ENCODE measurements at places on chromosomes 2 and 18.
A peak's percentile ranks its signal among the peaks of the same experiment; 100 is the strongest.

GRCh38 chr2:118848381-118849225 lies 1.2 kb upstream of the EN1 start:
- DNase-seq, result no peak

DNA sequence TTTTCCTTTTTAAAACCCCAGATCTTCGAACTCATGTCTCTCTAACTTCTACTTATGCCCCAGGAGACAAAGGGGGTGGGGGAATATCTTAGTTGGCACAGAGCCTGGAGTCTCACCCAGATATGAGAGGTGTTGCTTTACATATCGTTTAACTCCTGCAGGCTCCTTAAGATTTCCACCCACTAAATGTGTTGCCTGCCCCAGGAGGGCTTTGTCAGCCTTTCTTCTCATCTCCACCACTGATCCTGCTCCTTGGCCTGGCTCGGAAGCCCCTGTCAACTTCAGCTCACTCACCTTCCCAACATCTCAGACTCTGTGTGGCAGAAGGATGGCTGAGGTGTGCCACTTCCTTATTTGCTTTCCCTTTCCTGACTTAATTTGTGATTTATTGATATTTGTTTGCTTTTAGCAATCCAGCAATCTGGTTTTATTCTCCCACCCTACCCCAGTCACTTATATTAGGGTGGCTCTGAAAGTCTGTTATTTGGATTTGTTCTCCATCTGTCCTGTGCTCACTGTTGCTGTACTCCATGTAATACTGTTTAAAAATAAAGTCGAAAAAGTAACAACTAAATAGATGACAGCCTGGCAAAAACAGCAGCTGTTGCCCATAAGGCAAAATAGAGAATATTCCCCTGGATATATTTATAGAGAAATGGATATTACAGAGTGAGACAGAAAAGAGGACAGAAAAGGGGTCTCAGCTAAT lies 200.6 kb downstream of the ZBTB7C start:
- DNase-seq, result no peak

DNA sequence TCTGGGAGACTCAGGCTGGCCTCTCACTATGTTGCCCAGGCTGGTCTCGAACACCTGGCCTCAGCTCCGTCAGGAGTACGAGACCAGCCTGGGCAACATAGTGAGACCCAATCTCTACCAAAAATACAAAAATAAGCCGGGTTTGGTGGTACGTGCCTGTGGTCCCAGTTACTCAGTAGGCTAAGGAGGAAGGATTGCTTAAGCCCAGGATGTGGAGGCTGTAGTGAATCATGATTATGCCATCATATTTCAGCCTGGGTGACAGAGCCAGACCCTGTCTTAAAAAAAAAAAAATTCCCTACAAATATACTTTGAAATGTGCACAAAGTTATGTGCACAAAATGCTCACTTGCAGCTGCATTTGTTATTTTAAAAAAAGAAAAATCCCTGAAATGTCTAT lies 26.3 kb upstream of the AGAP1 start:
- peak; percentile 28 for DNase-seq

- no peak for DNase-seq
Measured at GRCh38 chr18:26327062-26327461, 100.8 kb downstream of the TAF4B start.

DNA sequence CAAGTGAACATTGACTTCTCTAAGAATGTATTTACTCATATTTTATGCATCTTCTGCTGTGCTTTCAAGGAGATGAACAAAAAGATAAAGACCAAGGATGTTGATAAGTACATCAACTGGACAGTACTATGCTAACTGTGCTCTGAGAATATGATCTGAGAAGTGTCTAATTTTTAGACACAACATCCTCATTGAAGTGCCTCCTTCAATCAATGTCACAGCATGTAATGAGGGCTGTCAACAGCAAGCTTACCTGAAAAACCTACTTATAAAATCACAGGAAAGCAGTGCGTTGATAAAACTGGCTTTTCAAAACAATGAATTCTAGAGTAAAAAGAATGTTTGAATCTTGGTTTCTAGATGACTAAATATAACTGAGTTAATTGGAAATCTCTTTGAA lies 452.9 kb upstream of the DSEL start:
- no peak for DNase-seq

DNA sequence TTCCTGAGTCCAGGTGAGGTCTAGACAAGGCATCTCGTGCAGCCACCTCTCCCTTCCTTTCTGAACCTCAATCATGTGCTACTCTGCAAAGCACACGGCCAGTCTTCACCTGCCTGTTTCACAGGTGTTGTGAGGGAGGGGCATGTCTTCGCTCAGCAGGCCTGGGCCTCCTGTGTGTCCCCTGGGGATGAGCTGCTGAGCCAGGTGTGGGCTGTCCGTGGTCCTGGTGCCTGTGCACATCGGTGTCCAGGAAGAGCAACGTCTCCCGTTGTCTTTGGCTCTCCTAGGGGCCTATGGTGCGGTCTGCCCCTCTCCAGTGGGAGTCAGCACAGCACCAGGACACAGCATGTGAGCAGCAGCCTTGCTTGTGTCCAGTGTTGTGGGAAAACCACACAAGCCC lies 16.7 kb downstream of the ARHGEF4 start:
- no peak for DNase-seq

DNA sequence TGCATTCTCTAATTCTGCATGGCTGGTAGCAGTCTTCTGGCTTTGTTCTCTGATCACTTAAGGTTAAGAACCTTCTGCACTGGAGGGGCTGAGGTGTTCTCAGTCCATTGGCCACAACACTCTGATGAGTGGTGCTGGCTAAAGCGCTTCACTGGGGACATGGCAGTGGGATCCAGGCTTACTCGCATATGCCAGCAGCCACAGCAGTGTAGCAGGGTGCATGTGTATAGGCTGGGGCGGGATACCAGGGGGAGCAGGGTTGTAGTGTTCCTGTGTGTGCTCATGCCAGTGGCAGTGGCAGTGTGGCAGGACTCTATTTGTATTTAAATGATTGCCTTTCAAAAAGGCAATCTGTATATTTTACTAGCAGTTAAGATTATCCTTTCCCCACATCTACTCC lies 11.1 kb upstream of the TACR1 start:
- no peak for DNase-seq

- no peak for DNase-seq
Measured at GRCh38 chr2:8623958-8624591, 57.8 kb upstream of the ID2 start.
